Fibroblast of the aortic adventitia (primary cell): ENCODE measurements at places on chromosomes 2 and 18. TPM values are rescaled to one million over a fixed set of nuclear protein-coding genes. Genes with fewer than 3 reads are reported as not detected.
A peak's percentile ranks its signal among the peaks of the same experiment; 100 is the strongest.

DNA sequence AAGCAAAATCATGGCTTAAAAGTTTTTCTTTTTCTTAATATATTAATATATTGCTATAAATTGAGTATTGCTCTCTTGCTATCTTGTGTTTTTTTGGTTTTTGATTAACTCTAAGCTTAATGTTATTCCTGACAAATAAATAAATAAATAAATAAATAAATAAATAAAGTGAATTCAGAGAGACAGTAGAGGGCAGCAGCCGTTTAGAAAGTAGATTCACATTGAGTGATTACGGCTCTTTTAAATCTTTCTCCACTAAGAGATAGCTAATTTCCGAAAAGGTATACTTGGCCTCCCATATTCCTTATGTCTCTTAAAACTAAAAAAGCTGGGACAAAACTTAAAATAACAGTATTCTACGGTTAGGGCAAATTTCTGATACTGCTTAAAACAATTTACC is 34.3 kb downstream of the MSH2 start:
- DNase-seq, result peak; percentile 73

DNA sequence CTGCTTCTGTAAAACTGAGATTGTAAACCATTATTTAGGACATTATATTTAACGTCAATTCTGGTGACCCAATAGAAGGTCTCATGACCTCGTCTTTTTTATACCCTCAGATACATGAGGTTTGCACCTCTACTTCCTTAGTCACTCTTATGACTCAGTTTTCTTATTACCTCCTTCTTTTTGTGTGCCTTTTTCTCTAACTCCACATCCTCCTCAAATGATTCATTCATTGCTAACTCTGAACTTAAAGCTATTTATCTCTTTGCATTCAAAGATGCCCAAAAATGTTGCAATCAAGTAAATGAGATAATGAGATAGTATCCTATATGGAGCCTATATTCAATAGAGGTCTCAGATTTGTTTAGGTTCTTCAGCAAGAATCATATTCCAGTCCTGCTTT is 121.0 kb upstream of the KYNU start:
- DNase-seq, result peak; percentile 15

PFN4 gene
- 0.45 and 1.7 TPM in 2 replicates for total RNA-seq

DNA sequence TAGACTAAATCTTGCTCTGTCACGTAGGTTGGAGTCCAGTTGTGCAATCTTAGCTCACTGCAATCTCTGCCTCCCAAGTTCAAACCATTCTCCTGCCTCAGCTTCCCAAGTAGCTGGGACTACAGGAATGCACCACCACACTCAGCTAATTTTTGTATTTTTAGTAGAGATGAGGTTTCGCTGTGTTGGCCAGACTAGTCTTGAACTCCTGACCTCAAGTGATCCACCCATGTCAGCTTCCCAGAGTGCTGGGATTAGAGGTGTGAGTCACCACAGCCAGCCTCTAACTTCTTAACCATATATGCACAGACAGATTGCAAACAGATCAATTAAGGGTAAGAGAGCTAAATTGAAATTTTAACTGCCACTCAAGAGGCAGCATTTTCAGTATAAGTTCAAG is 22.1 kb upstream of the CNGA3 start:
- peak; percentile 17 for DNase-seq

- DNase-seq, result no peak
These were observed 650.1 kb upstream of the VRK2 start for GRCh38 chr2:57396355-57397098.

DNA sequence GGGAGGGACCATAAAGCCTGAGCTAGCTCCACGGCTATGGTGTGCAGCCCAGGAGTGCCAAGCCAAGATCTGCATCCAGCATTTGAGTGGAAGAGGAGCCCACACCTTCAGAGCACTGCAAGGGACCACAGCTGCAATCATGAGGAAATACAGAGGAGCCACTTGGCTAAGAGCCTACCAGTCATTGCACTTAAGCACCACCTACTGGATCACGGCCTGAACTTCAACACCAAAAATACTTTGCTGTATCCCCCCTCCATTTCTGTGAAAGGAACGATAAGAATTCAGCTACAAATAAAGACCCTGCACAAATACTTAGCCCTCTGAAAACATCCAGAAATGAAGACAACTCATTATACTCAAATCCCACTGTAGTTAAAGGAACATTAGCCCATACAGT is 545.3 kb downstream of the TSN start:
- no peak for DNase-seq

DNA sequence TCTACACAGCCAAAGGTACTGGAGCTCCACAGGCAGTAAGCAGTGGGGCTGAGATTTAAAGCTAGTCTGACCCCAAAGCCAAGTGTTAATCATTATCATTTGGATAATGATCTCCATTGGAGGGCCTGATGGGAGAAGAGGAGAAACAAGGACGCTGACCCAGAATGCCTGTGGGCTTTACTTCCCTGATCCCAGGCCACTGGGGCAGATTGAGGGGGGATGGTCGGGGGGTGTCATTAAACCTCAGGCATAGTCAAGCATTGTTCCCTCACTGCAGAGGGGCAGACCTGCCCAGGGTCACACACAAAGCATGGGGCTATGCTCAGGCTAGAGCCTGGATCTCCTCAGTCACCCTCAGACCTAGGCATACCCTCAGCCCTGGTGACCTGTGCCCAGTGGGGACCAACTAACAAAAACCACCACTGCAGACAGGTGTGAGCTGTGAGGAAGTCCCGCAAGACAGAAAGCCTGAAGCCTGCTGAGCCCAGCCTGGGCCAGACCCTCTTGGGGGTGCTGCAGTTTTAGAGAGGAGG is 53.4 kb downstream of the SDC1 start:
- no peak for DNase-seq

GRCh38 chr18:73007195-73007914 is 139.6 kb upstream of the NETO1 start:
- no peak for DNase-seq

DNA sequence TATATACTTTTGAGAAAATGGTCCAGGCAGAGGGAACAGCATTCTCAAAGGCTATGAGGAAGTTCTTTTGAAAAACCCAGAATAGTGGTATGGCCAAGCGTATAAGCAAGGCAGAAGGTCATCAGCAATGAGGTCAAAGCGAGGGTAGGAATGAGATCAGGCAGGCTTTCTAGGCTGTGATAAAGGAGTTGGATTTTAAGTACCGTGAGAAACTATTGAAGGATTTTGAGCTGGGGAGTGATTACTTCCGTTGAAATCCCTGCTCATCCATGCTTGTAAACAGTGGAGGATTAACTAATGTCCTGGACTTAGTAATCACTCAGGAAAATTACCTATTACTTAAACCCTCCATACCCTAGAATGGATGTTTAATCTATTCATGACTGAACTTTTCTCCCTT is 50.2 kb downstream of the EMILIN2 start:
- DNase-seq, result no peak

GRCh38 chr2:241636182-241637017 is 558 bp downstream of the THAP4 start:
- DNase-seq, result peak; percentile 23

DNA sequence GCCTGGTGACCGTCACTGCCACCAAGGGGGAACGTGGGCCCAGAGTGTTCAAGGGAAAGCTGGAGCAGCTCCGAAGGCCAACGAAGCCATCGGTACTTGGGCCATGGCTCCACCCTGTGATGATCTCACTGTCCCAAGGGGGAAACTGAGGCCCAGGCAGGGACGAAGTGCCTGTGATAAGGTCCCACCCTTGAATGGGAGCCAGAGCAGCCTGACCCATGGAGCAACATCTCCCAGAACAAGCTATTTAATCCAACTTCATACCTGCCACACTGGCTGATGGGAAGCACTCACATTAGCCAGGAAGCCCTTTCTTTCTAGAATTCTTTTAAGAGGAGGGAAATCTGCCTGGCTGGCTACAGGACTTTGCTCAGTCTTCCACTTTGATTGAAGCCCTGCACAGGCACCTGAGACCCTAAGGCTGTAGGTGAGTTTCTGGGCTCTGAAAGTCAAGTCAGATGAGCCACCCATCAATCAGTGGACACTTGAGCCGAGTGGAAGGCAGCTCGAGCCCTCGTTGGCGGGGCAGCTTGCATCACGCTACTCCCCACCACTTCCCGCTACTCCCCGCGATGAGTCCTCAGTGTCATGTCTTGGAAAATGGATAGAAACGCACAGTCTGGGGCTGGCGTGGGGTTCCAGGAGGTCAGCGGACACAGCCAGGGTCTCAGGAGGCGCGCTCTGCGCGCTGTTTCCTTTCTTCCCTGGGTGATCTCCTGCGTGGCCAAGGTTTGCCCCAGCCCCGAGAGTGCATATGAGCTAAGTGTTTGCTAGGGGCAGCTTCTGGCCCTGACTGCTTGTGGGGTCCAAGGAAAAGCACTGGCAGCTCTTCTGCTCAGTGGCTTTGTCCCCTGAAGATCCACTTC is 2.5 kb upstream of the HS6ST1 start:
- DNase-seq, result no peak

ODC1 gene
- 41.4 and 129 TPM in 2 replicates for total RNA-seq

GRCh38 chr2:85397925-85398331 is 12.2 kb downstream of the CAPG start:
- no peak for DNase-seq

- DNase-seq, result peak; percentile 37
These were observed 8.3 kb upstream of the IL1R2 start for GRCh38 chr2:101983486-101983885.

DNA sequence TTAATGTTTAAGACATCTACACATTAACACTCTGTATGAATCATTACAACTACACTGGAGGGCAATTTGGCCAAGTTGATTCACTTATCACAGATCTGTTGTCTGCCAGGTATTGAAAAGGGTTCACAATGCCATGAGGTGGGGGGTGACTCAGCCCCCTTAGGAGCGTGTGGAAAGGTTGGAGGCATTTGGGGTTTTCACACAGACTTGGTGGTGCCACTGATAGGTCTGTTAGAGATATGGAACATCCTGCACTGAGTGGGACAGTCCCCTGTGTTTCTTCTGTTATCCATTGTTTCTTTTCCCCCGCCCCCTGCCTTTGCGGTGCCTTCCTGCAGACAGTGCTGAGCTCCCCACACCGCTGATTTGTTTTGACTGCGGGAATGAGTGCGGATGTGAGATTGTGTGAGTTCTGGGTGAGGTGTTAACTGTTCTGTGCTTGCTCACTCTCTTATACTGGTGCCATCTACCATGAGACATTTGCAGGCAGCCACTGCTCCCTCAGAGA is 9.3 kb upstream of the TSN start:
- DNase-seq, result no peak

DNA sequence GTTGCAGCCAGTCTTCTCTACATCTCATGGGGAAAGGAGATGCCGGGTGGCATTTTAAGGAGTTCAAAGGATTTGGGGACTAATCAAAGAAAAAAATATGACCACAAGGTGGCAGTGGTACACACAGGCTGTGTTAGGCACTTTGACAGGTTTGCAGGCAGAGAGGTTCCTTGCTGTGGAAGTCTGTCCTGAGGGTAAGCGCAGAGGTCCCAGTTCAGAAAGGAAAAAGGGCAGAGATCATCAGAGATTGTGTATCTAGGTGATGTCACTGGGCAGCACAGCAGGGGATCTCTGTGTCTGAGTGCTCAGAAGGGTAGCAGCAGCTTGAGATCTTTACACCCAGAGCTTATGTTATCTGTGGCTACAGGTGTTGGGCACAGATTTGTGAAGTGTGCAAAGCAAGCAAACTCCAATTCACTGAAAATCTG is 231.4 kb downstream of the LRRTM1 start:
- DNase-seq, result peak; percentile 73
